ENCODE measurements at places on chromosomes 12 and 14. TPM values are rescaled to one million over a fixed set of nuclear protein-coding genes. Genes with fewer than 3 reads are reported as not detected.

DNA sequence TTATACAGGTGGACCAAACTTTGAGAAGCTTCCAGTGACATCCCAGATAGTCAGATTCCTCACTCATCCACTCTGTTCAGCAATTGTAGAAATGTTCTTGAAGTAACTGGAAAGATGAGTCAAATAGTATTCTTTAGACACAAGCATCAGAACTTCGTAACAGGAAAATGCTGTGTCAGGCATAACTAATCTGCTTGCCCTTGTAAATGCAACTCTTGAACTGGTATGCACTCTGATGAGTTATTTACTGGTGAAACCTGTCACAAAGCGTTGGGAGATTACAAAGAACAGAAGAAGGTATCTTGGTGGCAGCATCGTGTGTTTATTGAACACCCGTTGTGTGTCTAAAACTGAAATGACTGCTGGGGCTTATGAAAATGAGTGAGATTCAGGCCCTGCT, 10.8 kb upstream of the DUSP6 start:
- H3K4me1 ChIP-seq = peaks cover 4% of the 10 kb centered on the region
- no peaks in the 10 kb centered on the region for H3K27me3 ChIP-seq
- H3K36me3 ChIP-seq = no peaks in the 10 kb centered on the region
- no peak overlapping the region for H3K27ac ChIP-seq
- no peak for DNase-seq

GRCh38 chr14:105058521-105059034, 6.7 kb downstream of the GPR132 start:
- H3K27me3 ChIP-seq = no peaks in the 10 kb centered on the region
- no peaks in the 10 kb centered on the region for H3K36me3 ChIP-seq
- no peak overlapping the region for H3K4me3 ChIP-seq

DNA sequence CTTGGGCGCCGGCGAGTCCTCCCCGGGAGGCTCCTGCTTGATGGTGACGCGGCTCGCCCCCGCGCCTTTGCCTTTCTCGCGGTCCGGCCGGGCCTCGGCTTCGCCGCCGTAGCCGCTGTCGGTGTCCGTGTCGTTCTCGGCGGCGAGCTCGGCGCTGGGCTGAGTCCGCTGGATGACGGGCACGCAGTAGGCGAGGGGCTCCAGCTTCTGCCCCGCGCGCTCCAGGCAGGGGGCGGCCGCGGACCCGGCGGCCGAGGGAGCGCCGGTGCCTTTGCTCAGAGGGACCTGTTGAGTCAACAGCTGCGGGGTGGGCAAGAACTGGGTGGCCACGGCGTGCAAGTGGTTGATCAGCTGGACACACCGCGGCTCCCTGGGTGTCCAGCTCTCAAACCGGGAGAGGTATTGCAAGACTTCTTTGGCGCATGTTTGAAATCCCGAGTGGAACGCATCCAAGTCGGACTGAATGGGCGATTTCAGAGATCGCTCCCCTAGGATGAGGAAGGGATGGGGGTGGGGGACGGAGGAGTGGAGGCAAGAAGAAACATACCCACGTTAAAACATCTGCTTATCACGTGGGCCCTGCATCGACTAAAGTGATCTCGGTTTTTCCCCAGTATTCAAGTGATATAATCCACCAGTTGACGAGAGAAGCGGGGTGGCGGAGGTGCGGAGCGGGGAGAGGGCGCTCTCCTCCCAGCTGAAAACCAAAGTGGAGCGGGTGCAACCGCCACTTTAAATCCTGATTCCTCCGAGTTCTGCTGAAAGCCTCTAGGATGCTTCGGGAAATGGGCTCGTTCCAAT, 2.0 kb downstream of the BHLHE41 start:
- H3K27ac ChIP-seq = peak overlapping the region; percentile 90
- H3K27me3 ChIP-seq = peaks cover 4% of the 10 kb centered on the region
- peak overlapping the region; percentile 77 for H3K4me3 ChIP-seq
- H3K36me3 ChIP-seq = no peaks in the 10 kb centered on the region
- peak; percentile 75 for DNase-seq

- no peak for DNase-seq
- H3K4me3 ChIP-seq = no peak overlapping the region
- H3K36me3 ChIP-seq = peaks cover 53% of the 10 kb centered on the region
- H3K27me3 ChIP-seq = no peaks in the 10 kb centered on the region
Measured at GRCh38 chr12:121509339-121509738, 71.5 kb downstream of the KDM2B start.

- no peak for DNase-seq
- H3K27me3 ChIP-seq = no peaks in the 10 kb centered on the region
- no peak overlapping the region for H3K27ac ChIP-seq
Measured at GRCh38 chr14:65486863-65487262, 74.3 kb downstream of the FUT8 start.

- H3K27me3 ChIP-seq = no peaks in the 10 kb centered on the region
- no peaks in the 10 kb centered on the region for H3K4me1 ChIP-seq
Measured at GRCh38 chr12:109789526-109790048, 43.6 kb downstream of the TRPV4 start.

The LRFN5 gene
- 1.3 TPM for total RNA-seq

The KRT79 gene
- not detected for total RNA-seq

Data from psoas muscle (tissue), 8 donors.